ENCODE measurements at places on chromosomes 3 and 15. TPM values are rescaled to one million over a fixed set of nuclear protein-coding genes. Genes with fewer than 3 reads are reported as not detected.

DNA sequence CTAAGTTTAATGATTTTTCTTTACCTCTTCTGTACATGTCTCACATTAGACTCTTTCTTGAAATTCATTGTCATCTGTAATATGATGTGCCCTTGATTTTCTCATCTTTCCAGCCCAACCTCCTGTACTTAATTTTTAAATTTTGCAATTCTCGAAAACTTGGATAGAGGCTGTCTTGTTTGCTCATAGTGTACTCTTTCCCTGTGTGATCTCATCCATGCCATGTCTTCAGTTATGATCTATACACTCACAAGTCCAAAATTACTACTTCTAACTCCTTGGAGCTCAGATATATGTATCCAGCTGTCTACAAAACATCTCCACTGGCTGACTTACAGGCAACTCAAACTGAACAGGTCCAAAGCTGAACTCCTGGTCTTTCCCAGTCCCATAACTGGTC is 42.2 kb downstream of the CD200 start:
- no peak overlapping the region for H3K27ac ChIP-seq
- H3K27me3 ChIP-seq = no peaks in the 10 kb centered on the region
- no peaks in the 10 kb centered on the region for H3K4me1 ChIP-seq

DNA sequence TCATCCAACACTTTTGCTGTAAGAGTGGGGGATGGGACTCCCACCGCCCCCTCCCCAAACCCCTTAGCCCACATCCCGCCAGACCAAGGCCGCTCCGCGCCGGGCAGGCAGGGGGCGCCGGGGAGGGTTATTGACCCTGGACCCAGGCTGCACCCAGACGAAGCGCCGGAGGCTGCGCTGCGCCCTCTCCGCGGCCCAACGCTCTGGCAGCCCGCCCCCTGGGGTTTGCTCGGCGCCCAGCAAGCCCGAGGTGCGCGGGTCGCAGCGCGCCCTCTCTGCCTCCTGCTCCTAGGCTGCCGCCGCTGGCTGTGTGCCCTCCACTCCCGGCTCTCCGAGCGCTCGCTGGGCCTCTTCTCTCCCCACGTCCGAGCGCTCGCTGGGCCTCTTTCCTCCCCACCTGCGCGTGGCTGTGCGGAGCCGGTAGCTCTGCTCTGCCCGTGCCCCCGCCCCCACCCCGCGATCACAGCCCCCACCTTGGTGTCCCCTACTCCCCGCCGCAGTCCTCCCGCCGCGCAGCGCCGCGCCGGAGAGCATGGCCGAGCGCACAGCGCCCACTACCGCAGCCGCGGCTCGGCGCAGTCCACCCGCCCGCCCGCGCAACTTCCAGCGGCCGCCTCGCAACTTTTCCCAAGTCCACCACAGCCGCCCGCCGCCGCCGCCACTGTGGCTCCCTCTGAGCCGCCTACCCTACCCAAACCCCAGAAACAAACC is 1.2 kb downstream of the MECOM start:
- DNase-seq = peak; percentile 24
- H3K4me3 ChIP-seq = peak overlapping the region; percentile 58
- peaks cover 30% of the 10 kb centered on the region for H3K27me3 ChIP-seq
- H3K4me1 ChIP-seq = no peaks in the 10 kb centered on the region
- no peaks in the 10 kb centered on the region for H3K36me3 ChIP-seq

DNA sequence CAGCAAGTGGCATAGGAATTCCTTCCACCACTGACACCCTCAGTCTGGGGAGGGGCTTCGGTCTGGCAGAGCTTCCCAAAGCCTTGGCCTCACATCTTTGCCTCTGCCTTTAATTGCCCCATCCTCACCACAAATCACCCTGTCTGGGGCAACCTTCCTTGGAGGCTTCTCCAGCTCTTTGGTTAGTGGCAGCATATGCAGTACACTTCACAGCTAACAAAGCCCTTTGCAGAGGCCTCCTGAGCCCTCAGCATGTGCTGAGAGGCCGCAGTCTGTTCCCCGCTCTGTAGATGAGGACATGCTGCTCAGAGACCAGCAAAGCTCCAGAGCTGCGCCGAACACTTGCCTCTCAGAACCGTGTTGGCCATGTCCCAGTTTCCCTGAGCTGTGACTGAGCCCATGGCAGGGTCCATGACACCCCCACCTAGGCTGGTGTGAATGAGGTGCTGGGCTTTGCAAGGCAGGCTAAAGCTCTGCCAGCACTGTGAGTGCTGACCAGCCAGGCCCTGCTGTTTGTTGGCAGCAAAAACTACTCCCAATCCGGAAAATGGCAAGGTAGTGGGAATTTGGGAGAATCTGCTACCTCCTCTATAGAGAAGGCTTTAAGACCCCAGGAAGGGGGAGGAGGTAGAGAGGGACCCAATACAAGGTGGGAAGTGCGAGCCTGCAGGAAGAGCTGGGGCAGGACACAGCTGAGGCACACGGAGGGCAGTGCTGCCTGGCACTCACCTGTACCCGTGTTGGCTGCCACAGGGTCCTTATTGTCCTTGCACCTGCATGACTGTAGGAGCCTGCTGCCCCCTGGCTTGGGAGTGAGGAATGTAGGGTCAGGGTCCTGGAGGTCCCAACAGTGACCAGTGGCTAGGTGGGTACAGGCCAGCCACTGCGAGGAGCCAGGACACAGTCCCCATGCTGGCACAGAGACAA is 8.4 kb upstream of the KLF15 start:
- H3K4me3 ChIP-seq = no peak overlapping the region
- H3K4me1 ChIP-seq = no peaks in the 10 kb centered on the region
- no peak for DNase-seq
- no peaks in the 10 kb centered on the region for H3K27me3 ChIP-seq
- H3K27ac ChIP-seq = no peak overlapping the region
- no peaks in the 10 kb centered on the region for H3K36me3 ChIP-seq

The EHD4 gene
- total RNA-seq = 28.0 TPM

GRCh38 chr15:55283379-55284147 is 6.0 kb downstream of the RAB27A start:
- no peaks in the 10 kb centered on the region for H3K27me3 ChIP-seq
- no peak overlapping the region for H3K27ac ChIP-seq
- no peak for DNase-seq
- H3K4me3 ChIP-seq = no peak overlapping the region
- peaks cover 23% of the 10 kb centered on the region for H3K4me1 ChIP-seq

The CADPS gene
- total RNA-seq = not detected

DNA sequence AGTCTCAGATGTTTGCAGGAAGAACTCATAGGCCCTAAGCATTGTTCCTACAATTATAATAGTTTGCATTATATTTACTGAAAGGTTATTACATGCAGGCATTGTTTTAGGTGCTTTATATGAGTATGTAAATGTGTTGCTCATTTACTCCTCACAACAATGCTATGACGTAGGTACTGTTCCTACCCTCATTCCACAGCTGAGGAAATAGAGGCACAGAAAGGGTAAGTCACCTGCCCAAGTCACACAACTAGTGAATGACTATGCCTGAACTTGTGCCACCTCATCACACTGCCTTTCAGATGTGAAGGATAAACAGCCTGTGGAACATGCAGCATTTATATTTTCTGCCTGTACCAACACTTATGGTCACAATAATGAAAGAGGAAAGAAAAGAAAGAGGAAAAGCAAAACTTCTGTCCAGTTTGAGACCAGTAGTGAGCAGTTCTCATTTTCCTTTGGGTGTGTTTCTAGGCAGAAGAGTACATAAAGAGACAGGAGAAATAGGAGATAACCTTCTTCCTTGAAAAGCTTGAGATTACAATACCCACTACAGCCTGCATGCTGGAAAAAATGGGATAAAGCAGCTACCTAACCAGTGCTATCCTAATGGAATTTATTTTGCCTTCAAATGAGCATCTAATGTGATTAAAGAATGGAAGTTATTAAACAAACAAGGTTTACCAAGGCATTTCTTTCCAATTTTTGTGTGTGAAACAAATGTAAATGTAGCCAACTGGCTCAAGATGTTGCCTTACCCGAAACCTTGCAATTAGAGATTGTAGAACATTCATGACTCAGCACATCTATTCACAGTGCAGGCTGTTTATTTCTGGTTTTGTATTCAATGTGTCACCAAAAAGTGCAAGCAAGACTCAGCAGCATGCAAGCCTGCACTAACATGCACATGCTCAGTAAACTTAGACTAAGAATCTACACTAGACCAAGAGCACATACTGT is 20.5 kb upstream of the ENTPD3 start:
- H3K4me3 ChIP-seq = no peak overlapping the region
- H3K27ac ChIP-seq = no peak overlapping the region
- no peaks in the 10 kb centered on the region for H3K27me3 ChIP-seq

The SCN11A gene
- total RNA-seq = 0.05 TPM

Data from HCT116 (cell line).